Esophagus mucosa (tissue), 1 donor: ENCODE measurements at places on chromosomes 13 and 19. TPM values are rescaled to one million over a fixed set of nuclear protein-coding genes. Genes with fewer than 3 reads are reported as not detected.

CERS1 gene
- total RNA-seq: not detected

LILRA2 gene
- total RNA-seq: not detected

PABPC3 gene
- total RNA-seq: 0.12 TPM

RYR1 gene
- 6.4 TPM for total RNA-seq

NAPSA gene
- 0.40 TPM for total RNA-seq

PCDH9 gene
- total RNA-seq: 0.08 TPM
